A673 (cell line): ENCODE measurements at places on chromosomes 12 and 14. TPM values are rescaled to one million over a fixed set of nuclear protein-coding genes. Genes with fewer than 3 reads are reported as not detected.

GRCh38 chr14:89618330-89618708 lies 201.3 kb upstream of the FOXN3 start:
- H3K27ac ChIP-seq = peak overlapping the region; percentile 35
- H3K36me3 ChIP-seq = no peaks in the 10 kb centered on the region
- H3K27me3 ChIP-seq = no peaks in the 10 kb centered on the region
- DNase-seq = peak; percentile 3
- H3K4me3 ChIP-seq = peak overlapping the region; percentile 74

- H3K4me1 ChIP-seq = no peaks in the 10 kb centered on the region
- H3K4me3 ChIP-seq = no peak overlapping the region
- peak; percentile 16 for DNase-seq
- H3K27me3 ChIP-seq = no peaks in the 10 kb centered on the region
- no peaks in the 10 kb centered on the region for H3K36me3 ChIP-seq
Observed at GRCh38 chr14:25588751-25589150, 538.8 kb upstream of the STXBP6 start.

Gene OR6C65
- not detected in 2 replicates for total RNA-seq

DNA sequence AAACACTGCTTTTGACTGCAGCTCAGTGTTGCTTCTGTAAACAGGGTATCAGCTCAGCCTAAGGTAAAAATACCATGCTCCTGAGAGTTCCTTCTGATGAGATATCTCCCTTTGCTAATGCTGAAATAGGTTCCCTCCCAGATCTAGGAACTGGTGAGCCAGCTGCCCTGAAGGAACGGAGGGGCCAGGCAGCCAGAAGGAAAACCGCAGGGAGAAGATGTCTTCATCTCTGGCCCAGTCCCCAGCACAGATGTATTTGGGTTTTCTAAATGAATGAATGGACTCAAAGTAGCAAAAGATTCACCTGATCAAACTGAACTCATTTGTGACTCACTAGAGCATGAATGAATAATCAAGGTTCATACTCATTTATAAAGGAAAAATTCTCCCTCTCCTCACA lies 247.8 kb downstream of the MSRB3 start:
- no peaks in the 10 kb centered on the region for H3K4me1 ChIP-seq
- DNase-seq = no peak
- H3K4me3 ChIP-seq = no peak overlapping the region
- H3K36me3 ChIP-seq = no peaks in the 10 kb centered on the region
- H3K27ac ChIP-seq = no peak overlapping the region

DNA sequence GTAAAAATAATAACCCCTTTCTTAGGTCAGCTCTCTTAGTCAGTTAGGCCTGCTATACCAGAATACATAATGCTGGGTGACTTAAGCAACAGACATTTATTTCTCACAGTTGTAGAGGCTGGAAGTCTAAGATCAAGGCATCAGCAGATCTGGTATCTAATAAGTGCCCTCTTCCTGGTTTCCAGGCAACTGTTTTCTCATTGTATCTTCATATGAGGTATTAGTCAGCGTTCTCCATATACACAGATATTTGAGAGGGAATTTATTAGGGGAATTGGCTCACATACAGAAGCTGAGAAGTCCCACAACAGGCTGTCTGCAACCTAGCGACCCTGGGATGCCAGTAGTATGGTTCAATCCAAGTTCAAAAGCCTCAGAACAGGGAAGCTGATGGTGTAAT lies 896.0 kb downstream of the GALC start:
- no peaks in the 10 kb centered on the region for H3K36me3 ChIP-seq
- H3K4me3 ChIP-seq = no peak overlapping the region
- H3K27ac ChIP-seq = no peak overlapping the region
- no peaks in the 10 kb centered on the region for H3K4me1 ChIP-seq
- H3K27me3 ChIP-seq = no peaks in the 10 kb centered on the region

DNA sequence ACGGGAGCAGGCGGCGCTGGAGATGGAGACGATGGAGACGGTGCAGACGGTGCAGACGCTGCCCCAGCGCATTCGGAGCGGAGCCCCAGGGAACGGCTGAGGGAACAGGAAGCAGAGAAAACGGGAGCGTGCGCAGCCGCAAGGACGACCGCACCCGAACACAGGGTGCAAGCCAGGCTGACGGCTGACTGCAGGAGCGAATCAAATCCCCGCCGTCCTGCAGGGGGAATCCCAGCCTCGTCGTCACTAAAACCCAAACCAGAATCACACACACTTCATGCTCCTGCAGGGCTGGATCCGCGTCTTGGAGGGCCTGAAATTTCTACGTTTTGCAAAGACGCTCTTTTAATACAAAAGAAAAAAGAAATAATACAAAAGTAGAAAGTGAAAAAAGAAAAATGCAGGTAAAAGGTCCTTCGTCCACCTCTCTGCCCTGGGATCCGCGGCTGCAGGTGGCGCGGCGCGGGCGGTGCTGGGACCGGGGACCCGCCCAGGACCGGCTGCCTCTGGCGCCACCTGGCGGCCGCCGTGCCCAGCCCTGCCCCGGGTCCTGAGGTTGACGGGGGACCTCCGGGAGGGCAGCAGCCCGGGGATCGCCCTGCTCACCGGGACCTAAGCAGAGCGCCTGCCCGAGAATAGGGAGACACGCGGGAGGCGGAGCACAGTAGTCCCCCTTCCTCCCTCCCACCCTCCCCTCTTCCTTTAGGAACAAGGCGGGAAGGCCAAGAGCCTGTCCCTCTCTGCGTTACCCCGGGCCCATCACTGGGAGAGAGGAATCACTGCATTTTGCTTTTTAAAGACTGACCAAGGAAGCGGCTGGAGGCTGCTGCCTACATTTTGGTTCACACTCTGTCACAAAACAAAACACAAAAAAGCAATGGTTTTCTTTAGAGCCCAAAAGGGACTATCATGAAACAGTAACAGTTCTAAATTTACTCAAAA lies 20.1 kb downstream of the STX2 start:
- H3K4me3 ChIP-seq = no peak overlapping the region
- no peaks in the 10 kb centered on the region for H3K4me1 ChIP-seq
- no peak overlapping the region for H3K27ac ChIP-seq
- peaks cover 9% of the 10 kb centered on the region for H3K36me3 ChIP-seq
- no peak for DNase-seq

DNA sequence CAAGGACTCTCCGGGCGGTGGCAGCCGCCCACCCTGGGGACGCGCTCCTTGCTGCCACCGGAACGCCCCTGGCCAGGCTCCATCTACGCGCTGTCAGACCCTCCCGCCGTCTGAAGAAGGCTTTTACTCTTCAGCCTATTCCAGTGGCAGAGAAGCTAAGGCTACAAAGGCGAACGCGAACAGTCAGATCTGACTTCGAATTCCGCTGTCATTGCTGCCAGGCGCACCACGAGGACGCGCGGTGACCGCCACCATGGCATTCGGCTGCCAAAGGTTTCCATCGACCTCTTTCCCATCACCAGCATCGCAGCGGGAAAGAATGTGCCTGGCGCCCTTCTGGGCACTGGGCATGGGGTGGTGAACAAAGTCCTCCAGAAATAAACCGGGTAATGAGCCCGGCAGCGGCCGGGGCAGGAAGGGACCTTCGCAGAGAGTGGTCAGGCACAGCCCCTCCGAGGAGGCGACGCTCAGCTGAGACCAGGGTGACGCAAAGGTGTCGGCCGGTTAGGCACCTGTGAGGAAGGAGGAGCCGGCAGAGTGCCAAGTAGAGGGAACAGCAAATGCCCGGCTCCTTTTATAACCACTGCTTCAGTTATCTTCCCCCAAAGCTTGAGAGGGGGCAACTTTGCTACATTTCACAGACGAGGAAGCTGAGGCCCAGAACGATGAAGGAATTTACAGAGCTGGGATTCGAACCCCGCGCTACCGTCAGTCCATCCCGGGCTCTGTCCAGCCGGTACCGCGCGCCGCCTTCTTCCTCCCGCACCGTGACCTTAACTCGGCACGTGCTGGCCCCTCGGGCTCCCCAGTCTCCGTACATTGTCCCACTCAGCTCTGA lies 1.9 kb upstream of the RFX4 start:
- peaks cover 5% of the 10 kb centered on the region for H3K4me1 ChIP-seq
- DNase-seq = no peak
- H3K36me3 ChIP-seq = no peaks in the 10 kb centered on the region
- peaks cover 78% of the 10 kb centered on the region for H3K27me3 ChIP-seq
- H3K27ac ChIP-seq = no peak overlapping the region

Gene ZNF385A
- total RNA-seq = 17.5 and 26.8 TPM in 2 replicates

DNA sequence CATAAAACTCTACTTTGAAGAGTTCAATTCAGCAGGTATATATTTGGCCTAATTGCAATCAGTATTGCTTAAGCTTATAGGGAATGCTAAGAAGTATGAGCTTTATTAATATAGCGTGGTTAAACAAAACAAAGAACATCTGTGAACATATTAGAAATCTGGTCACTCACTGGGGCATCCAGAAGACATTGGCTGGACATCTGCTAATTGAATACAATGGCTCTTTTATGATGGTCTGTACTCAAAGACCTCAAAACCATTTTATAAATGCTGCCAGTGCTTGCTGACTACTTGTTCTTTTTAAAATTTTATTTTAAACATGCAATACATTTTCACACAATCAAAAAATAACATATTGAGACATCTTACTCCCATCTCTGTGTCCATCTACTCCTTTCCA lies 173.0 kb downstream of the STXBP6 start:
- no peaks in the 10 kb centered on the region for H3K27me3 ChIP-seq
- DNase-seq = no peak
- no peak overlapping the region for H3K27ac ChIP-seq

DNA sequence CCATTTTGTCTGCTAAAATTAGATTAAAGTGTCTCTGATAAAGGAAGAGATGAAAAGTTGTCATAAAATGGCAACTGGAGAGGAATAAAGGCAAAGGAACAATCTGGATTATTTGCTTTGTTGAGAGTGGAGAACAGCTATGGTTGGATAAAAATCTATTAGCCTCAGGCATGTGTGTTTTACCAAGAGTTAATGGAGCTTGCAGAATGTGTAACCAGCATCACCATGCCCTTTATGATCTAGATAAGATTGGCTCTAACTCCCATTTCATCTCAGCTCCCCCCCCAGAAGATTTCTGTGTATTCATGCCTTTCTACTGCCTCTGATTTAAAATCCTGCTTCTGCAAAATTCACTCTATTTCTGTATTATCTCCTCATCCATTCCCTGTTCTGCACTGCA lies 93.8 kb downstream of the GALC start:
- no peak overlapping the region for H3K27ac ChIP-seq

GRCh38 chr12:49332891-49333371 lies 4.1 kb downstream of the C1QL4 start:
- no peak overlapping the region for H3K4me3 ChIP-seq
- H3K4me1 ChIP-seq = peaks cover 5% of the 10 kb centered on the region
- no peak overlapping the region for H3K27ac ChIP-seq
- H3K36me3 ChIP-seq = peaks cover 26% of the 10 kb centered on the region

DNA sequence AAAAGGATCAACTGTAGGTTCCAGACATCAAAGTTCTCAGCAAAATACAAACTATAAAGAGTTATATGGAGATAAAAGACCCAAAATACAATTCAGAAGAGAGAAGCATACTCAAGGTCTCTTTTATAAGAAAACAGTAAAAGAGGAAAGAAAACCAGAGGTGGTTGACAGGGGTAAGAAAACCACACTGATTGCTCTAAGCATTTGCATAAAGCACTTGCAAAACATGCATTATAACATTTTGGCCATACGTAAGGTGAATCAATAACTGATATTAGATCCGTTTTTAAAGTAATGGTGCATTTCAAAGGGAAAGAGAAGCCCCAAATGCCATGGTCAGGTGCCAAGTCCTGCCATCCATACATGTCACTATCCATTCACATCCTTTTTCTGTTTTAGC lies 5.9 kb downstream of the DDHD1 start:
- no peak for DNase-seq
- no peak overlapping the region for H3K4me3 ChIP-seq
- H3K4me1 ChIP-seq = peaks cover 14% of the 10 kb centered on the region
- H3K27ac ChIP-seq = no peak overlapping the region
- H3K36me3 ChIP-seq = no peaks in the 10 kb centered on the region
- no peaks in the 10 kb centered on the region for H3K27me3 ChIP-seq

- DNase-seq = no peak
- H3K4me1 ChIP-seq = no peaks in the 10 kb centered on the region
- no peak overlapping the region for H3K27ac ChIP-seq
- no peaks in the 10 kb centered on the region for H3K36me3 ChIP-seq
- no peaks in the 10 kb centered on the region for H3K27me3 ChIP-seq
Observed at GRCh38 chr12:122161682-122162081, 12.3 kb downstream of the IL31 start.

- H3K27ac ChIP-seq = no peak overlapping the region
- DNase-seq = peak; percentile 33
- H3K4me1 ChIP-seq = peaks cover 19% of the 10 kb centered on the region
- no peak overlapping the region for H3K4me3 ChIP-seq
- no peaks in the 10 kb centered on the region for H3K27me3 ChIP-seq
Observed at GRCh38 chr14:71438684-71439083, 493.5 kb upstream of the RGS6 start.

GRCh38 chr14:30581283-30581625 lies 22.3 kb downstream of the G2E3 start:
- H3K4me3 ChIP-seq = no peak overlapping the region
- peaks cover 14% of the 10 kb centered on the region for H3K36me3 ChIP-seq
- H3K27me3 ChIP-seq = no peaks in the 10 kb centered on the region
- no peak for DNase-seq

- H3K27me3 ChIP-seq = no peaks in the 10 kb centered on the region
- peak overlapping the region; percentile 78 for H3K4me3 ChIP-seq
- DNase-seq = peak; percentile 44
- H3K4me1 ChIP-seq = peaks cover 17% of the 10 kb centered on the region
- peak overlapping the region; percentile 92 for H3K27ac ChIP-seq
Observed at GRCh38 chr12:57610554-57611107, 604 bp upstream of the ARHGEF25 start.

DNA sequence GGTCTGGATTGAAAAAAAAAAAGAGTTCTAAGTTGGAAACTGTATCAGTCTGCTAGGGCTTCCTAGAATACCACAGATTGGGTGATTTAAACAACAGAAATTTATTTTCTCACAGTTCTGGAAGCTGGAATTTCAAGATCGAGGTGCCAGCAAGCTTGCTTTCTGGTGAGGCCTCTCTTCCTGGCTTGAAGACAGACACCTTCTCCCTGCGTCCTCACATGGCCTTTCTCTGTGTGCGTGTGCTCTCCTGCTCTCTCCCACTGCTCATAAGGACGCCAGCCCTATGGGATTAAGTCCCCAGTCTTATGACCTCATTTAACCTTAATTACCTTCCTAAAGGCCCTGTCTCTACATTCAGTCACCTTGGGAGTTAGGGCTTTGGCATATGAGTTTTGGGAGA lies 215.5 kb downstream of the PIK3C2G start:
- no peaks in the 10 kb centered on the region for H3K36me3 ChIP-seq
- H3K4me1 ChIP-seq = no peaks in the 10 kb centered on the region
- H3K4me3 ChIP-seq = no peak overlapping the region
- peaks cover 1% of the 10 kb centered on the region for H3K27me3 ChIP-seq
- no peak overlapping the region for H3K27ac ChIP-seq
- no peak for DNase-seq
